ENCODE measurements at places on chromosomes 2 and 18.

DNA sequence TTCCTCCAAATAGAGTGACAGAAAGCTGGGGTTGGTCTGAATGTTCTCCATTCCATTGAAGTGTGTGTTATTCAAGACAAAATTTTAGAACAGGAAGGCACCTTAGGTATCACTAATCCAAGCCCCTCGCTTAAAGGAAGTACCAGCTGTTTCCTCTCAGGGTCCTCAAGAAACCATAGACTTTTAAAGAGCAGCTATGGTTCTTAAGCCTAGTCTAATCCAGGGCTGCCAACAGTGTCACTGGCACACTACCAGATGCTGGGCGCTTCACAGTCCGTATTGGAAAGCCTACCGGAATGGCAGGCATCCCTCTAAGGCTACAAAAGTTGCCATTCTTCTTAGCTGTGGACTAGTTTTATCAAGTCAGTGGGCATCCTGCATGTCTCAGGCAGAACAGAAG is 1.9 kb downstream of the NEMP2 start:
- no peak for DNase-seq

DNA sequence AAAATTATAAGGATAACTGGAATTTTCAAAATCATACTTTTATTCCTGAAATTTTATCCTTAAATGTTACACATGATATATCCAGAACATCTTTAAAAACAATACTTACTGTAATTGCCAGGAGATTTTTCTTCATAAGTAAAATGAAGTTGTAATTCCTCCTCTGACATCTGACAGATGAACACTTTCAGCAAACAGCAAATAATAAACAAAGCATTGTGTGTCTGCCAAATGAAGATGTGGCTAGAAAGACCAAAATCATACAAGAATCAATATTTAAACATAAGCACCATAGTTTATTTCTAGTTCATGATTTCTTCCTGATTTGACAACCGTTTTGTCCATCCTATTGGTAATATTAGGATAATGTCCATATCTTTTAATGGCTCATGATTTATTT is 82.0 kb downstream of the DYM start:
- DNase-seq: no peak

GRCh38 chr18:35378574-35378896 is 1.4 kb upstream of the ZNF396 start:
- no peak for DNase-seq

GRCh38 chr2:217818293-217818850 is 184.4 kb downstream of the TNS1 start:
- DNase-seq: no peak

GRCh38 chr2:240956935-240957655 is 41.3 kb upstream of the SNED1 start:
- DNase-seq: no peak

DNA sequence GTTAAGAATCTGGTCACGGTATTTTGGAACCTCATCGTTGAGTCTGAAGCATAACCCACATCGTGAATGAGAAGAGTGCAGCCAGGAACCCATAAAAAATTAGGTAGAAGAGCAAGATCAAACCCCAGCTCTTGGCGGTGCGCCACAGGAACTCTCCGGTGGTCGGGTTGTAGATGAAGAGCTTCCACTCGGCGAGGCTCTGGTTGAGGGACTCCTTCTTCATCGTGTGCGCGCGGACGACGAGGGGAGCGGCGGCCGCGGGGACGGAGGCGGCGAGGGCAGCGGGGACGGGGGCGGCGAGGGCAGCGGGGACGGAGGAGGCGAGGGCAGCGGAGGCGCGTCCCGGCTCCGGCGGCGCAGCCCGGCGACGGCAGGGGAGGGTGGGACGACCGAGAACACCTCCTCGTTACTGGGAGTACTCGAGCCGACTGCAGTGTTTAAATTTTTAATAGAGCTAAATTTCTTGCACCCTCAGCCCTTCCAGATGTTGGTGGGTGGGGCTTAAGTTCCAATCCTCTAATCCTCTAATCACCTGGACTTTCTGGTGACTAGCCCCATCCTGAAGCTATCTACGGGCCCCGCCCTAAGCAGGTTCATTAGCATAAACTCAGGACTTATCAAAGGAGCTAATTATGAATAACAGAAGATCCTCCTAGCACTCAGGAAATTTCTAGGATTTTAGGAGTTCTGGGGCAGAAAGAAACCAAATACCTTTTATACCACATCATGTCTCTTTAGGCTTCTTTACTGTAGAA is 20.4 kb upstream of the PAPOLG start:
- no peak for DNase-seq

DNA sequence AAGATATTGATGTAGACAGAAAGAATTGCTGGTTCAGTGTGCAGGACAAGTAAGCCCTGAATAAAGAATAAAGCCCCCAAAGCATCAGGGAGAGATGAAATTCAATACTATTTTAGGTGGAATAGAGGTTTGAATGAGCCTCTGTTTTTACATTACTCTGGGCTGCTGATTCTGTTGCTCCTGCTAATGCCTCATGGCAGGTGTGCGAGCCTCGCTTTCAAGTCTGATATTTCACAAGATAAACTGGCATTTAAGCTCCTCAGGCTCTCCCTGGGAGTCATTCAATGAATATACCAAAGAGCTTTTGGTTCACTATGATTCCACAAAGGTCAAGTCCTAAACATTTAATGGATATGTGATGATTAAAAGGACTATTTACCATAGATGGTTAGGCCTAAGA is 601.0 kb upstream of the SLC39A10 start:
- DNase-seq: no peak

- DNase-seq: no peak
These were observed 625.6 kb downstream of the EPHA4 start for GRCh38 chr2:220946552-220946951.

- no peak for DNase-seq
These were observed 28.2 kb downstream of the UBE2F start for GRCh38 chr2:237995036-237995435.

DNA sequence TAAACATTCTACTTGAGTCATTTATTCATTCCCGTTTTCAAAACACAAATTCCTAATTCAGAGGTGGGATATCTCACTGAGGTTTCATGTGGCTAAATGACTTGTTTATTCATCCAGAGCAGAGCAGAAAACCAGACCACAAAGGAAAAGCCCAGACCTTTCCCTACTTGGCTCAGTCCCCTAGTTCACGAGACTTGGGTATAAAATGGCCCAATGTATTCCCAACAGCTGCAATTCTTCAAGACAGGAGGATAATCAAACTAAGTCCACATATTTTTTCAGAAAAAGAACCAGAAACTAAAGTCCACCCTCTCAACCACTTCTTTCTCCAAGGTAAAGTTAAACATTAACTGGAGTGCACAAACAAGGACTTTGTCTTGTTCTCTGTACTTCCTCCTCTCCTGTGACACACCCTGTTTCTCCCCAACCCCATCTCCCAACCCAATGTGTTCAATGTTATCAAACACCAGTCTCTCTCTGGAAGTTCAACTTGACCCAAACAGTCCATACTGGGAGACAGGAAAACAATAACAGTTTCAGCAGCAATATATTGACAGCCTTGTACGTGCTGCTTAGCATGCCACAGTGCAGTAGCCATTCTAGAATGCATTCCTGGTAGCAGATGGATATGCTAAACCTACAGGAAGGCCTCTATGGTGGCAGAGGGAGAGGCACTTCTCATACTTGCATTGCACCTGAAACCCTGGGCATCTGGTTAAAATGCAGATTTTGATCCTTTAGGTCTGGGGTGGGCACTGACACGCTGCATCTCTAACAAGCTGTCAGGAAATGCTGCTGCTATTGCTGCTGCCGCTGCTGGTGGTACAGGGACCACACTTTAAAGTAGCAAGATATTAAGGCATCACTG is 110.7 kb downstream of the INO80D start:
- no peak for DNase-seq

Data from RWPE2 (cell line).